ENCODE measurements at places on chromosomes 7 and 10.

DNA sequence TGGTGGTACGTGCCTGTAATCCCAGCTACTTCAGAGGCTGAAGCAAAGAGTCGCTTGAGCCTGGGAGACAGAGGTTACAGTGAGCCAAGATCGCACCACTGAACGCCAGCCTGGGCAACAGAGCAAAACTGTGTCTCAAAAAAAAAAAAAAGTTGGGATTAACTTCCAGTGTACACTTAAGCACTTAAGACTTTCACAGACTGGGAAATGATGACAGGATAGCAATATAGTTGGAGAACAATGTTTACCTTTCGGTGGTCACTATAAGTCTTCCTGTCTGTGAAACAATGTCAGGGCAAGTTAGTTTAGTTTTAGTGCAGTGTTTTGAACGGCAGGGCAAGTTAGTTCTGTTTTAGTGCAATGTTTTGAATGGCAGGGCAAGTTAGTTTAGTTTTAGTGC is 130.2 kb downstream of the TPST1 start:
- no peak for DNase-seq

- DNase-seq = no peak
Measured at GRCh38 chr10:24156686-24157085, 52.3 kb upstream of the KIAA1217 start.

DNA sequence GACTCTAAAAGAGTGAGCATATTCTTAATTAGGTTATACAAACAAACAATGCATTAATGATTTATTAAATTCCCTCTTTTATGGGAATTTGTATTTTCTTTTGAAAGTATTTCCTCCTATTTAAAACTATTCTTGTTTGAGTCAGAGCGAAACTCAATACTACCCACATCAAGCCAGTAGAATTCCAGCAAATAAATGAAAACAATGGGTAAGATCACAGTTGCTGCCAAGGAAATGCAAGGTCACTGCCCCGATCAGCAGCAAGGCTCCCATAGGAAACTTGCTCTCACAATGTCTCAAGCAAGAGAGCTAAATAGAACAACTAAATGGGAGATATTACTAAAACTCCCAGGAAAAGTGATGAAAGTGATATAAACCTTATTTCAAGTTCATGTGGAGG is 206.3 kb downstream of the THSD7A start:
- no peak for DNase-seq

DNA sequence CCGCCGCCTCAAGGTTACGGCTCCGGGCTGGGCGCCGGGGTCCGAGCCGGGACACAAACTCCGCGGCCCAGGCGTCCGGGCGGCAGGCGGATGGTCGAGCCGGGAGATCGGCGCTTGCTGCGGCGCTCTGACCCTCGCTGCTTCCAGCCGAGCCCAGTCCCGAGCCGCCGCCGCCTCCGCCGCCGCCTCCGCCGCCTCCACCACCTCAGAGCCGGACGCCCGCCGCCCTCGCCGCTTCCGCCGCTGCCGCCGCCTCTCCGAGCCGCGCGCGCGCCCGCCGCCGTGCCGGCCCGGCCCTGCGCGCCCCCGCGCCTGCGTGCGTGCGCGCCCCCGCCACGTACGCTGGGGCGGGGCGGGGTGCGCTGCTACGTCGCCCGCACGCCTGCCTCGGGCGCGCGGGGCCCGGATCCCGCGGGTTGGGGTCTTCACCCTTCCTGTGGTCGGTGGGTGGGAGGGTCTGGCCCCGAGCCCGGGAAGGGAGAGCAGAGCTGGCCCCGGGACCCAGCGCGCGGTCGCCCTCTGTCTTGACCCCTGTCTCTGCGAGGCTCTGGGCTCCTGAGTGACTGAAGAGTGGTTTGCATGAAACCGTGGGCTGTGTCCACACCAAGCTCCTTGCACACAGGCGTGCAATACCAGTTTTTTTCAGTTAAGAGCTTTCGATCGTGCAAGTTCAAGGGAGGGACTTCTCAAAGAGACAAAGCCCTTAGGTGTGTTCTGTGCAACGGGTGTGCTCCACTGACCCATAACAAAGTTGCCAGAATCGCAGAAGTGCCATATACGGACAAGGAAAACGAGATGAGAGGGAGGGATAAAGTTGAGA is at the start of gene SMURF1:
TSS of gene SMURF1 (minus strand) at position 256 of the 820 bp plus-strand sequence. CDS start 328 bp downstream, outside the sequence.
- DNase-seq = no peak

GRCh38 chr10:69096045-69096444 is 8.1 kb downstream of the SRGN start:
- no peak for DNase-seq

DNA sequence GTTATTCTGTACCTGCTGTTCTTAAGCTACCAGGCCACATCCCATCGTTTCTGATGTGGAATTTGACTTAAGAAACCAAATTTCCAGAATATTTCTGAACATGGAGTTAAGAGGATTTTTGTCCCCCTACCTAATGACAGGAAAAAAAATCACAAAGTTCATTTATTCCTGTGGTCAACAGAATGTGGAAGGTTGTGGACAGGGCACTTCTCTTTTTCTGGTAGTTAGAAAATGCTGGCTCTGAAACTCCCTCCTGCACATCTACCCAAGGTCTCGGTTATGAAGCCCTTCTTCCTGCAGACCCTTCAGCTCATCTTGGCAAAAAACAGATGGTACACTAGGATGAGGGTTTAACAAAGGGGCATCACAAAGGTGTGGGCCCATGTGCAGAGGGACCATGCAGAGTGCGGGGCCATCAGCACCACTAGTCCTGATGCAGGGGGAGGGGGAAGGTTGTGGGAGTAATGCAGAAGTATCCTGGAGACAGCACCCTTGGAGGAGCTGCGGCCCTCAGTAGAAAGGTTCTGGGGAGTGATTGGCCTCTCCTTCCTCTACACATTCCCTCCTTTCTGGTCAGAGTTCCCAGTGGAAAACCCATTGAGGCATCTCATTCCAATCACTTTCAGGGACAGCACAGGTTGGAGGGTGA is 9.8 kb downstream of the ALOX5 start:
- DNase-seq = no peak

All from fibroblast of skin of left quadriceps (primary cell).